ENCODE measurements at places on chromosomes 13 and 19.

- no peak for DNase-seq
Measured at GRCh38 chr19:39356647-39357046, 14.4 kb downstream of the SAMD4B start.

DNA sequence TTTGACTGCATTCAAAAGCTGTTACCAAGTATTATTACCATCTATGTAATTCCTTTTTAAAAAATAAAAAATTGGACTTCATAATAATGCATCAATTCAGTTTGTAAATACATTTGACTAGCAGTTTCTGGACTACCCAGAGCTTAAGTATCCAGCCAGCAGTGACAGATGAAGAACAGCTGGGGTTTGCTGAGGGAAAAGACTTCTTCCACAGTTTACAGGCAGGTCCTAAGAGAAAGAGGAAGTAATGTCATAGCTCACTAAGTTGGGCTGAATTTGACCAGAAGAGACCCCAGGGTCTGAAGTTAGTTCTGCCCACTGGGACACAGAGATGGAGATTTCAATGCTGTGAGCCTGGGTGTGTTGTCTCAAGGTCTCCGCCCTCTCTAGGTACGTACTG, 96.4 kb downstream of the MBNL2 start:
- no peak for DNase-seq

GRCh38 chr13:22126433-22127021, 455.7 kb downstream of the FGF9 start:
- DNase-seq: no peak

DNA sequence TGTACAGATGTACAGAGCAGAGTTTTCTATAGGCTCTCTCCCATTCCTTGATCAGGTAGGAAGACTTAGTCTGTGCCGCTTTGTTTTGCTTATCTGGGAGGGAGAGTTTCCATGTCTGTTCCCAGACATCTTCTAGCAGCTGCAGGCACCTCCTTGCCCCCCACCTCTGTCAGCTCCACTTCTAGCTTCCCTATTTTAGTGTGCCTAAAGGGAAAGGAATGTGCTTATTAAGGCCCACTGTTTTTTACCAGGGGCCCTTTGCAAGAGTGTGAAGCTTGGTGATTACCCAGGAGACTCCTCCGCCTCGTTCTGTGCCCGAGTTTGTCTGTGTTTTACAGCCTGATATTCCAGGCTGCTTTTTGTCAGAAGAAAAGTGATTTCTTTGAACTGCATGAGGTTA, 1984.4 kb downstream of the OLFM4 start:
- DNase-seq: no peak

DNA sequence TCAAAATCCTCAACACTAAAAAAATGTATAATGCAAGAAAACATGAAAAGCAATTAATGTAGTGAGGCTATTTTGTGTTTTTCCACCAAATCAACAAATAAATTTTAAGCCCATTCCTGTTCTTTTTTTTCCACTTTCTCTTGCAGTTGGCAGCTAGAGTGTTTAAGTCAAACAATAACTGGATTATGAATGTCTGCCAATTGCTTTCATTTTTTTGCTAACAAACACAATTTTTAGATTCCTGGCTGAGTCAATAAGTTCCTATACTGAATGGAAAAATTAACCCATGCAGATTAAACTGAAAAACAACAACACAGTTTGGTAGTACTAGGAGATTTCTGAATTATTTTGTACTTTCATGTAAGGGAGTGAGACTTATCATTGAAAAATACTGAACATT, 232.4 kb downstream of the SLITRK5 start:
- no peak for DNase-seq

- no peak for DNase-seq
Measured at GRCh38 chr19:52584736-52585440, 14.8 kb downstream of the ZNF701 start.

DNA sequence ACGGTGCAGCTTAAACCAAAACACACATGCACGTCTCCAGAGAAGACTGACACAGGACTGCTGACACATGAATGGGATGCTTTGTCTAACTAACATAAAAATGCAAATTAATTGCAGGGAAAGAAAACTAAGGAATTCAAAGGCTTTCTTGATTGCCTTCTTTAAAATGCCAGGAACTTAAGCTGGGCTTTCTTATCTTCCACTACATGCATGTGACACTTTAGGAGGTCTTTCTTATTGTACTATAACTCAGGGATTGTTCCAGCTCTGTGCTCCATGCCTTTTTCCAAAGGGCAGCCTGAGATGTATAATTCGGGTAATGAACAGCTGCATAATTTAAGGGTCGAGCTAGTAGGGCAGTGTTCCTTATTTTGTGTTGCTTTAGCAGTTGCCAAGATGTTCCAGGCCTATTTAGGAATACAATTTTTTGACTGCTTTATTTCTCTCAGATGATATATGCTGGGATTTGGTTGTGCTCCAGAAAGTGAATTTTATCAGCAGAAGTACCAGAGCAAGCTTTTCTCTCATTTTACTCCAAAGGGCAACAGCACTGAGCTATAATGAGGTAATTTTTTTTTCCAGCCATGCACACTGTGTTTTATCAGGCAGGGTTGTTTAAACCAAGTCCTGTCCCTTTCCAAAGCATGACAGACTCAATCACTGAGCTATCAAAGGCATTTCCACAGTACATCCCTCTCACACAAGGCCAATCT, 885.2 kb downstream of the PCDH9 start:
- DNase-seq: no peak

- DNase-seq: no peak
Measured at GRCh38 chr19:40799558-40800338, 757 bp downstream of the EGLN2 start.

DNA sequence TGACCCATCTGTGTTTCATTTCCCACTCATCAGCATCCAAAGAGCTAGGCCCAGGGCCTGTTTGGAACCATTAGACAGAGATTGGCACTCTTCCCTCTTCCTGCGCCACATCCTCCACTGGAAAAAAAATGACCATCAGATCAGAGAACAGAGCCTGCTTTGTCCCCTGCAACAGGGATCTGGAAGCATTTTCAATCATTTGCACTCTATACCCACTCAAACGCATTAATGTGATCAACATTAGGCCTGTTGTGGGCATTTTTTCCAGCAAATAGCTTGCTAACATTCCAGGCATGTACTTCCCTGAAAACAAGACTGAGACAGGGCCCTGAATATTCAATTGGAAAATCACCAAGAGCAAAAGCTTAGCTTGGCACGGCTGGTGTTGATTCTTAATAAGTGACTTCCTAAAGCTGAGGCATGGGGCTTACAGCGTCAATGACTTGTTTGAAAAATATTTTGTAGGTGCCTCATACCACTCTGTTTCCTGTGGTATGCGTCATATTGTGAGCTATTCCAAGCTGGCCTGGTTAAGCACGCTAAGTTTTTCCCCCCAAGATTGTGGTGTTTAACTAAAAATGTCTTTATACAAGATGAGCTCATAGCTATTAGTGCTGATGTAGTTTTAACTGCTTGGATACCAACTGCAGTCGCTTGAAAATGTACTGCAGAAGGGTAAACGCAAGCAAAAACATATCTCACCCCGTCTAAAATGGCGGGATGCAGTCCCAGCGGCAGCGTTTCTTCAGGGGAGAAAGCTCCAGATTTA, 404.4 kb downstream of the SPRY2 start:
- no peak for DNase-seq

DNA sequence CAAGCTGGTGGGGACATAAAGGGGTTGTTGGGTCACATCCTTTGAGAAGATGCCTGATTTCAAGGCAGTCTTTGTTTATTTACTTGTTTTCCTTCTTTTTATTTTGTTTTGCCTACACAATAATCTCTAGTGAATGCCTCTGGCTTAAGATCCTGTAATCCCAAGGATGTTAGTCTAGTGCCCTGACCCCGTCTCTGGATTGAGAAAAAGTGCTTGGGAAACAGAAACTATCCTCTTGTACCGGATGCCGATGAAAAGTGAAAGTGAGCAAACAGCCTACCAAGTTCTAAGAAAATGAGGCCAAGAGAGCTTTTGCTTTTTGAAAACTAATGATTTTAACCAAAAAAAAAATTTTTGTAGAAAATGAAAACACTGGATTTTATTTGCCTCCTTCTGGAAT, 42.1 kb upstream of the C1QTNF9 start:
- no peak for DNase-seq

DNA sequence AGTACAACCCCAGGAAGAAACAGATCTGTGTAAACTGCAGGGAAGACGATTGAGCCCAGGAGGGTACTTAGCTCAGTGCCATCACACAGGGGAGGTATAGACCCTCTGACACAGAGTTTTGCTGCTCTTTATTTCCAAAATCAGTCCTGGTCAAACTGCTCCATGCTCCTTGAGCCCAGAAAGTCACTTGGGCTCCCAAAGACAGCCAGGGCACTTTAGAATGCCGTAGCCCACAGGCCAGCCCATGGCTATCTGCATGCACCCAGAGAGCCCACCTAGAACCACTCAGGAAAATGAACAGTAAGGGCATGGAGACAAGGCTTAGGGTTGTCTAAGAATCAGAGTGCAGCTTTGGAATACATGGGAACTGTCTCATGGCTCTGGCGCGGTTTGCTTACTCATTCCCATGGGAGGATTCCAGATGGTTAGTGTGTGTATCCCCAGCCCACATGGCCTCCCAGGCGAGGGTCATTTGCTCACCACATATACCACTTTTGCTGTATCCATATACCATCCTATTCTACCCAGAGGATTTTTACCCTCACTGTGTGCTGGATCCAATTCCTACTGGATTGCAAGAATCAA, 14.7 kb upstream of the PDCD5 start:
- no peak for DNase-seq

DNA sequence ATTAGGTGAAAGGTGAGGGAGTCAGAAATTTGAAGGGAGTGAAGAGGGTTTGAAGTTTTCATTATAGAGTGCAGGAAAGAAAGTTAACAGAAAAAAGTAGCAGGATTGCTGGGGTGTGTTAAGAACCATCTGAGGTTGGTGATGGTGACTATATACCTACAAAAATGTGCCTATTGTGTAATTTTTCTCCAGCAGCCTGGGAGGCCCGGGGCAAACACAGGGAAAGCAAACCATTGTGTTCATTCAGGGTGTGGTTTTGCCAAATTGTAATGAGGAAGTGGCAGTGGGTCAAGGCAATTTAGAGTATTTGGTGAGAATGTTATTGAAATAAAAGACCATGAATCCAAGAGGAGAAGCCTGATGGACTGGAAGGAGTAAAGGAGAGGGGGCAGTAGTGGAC, 8.2 kb upstream of the SUCLA2 start:
- DNase-seq: no peak

- DNase-seq: no peak
Measured at GRCh38 chr19:43286786-43287185, 17.5 kb upstream of the PSG9 start.

DNA sequence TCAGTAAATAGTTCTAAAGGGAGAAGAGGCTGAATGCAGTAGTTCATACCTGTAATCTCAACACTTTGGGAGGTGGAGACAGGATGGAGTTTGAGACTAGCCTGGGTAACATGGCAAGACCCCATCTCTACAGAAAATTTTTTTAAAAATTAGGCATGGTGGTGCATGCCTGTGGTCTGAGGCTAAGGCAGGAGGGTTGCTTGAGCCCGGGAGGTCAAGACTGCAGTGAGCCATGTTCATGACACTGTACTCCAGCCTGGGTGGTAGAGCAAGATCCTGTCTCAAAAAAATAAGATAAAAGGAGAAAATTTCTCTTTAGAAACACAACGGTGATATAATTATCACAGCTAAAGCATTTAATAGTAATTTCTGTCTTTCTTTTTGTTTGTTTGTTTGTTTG, 57.1 kb downstream of the SIPA1L3 start:
- no peak for DNase-seq

DNA sequence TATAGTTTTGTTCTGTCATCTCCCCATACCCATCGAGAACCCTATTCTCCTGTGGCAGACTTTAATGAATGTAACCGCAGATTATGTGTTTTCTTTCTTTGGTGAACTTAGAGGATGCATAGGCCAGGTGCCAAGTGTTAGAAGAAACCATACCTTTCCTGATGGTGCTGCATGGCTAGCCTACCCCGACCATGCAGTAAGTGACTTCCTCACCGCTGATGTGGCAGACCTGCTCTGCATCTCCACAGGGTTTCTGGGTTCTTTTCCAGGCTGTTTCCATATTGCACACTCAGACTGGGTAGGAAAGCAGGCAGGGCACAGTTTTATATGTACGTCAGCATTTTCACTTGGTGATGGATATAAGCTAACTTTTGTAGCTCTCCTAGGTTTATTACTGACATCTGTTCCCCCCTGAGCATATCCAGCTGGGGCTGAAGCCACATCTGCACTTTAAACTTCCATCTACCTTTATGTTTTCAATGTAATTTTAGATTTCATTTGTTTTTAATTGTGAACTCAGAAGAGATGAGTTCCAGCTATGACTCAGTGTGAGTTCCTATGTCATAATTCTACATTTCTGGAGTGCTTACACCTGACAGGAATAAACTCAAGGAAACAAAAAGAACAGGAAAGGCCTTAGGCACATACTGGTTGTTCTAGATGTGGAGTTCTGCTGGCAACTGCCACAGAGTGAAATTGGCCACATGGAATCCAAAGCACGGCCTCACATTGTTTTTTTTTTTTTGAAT, 42.3 kb downstream of the LRCH1 start:
- DNase-seq: no peak

DNA sequence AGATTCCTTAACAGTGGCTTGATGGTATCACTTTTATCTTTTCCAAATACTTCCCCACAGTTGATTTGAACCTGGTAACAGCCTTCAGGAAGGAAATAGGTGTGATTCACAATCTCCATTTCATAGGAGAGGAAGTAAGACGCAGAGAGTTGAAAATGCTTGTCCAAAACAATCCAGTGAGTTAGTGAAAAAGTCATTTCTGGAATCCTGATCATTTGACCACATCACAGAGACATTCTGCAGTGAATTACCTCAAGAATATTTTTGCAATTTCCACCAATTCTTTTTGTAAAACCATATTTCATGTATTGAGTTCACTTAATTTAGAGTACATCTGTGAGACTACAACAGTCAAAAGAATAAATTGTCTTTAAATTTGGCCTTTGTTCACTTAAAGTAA, 292.8 kb downstream of the DCLK1 start:
- DNase-seq: no peak

DNA sequence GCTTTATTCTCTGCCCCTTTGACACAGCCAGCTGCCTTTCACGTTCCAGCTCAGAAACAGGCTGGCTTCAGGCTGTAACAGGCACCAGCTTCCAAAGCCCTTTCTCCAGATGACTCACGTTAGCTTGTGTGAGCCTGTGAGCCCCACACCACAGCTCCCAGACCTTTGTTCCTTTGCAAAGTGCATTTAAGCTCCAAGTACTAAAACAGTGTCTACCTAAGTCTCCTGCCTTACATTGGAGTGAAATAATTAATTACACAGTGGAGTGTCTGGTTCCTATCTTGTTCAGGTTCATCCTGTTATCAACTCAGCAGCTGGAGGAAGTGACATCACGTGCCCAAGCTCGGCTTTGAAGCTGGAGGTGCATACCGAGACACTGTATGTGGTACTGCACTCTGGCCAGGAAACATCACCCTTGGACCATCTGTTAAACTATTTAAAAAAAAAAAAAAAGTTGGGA, 475.8 kb downstream of the FOXO1 start:
- DNase-seq: no peak

DNA sequence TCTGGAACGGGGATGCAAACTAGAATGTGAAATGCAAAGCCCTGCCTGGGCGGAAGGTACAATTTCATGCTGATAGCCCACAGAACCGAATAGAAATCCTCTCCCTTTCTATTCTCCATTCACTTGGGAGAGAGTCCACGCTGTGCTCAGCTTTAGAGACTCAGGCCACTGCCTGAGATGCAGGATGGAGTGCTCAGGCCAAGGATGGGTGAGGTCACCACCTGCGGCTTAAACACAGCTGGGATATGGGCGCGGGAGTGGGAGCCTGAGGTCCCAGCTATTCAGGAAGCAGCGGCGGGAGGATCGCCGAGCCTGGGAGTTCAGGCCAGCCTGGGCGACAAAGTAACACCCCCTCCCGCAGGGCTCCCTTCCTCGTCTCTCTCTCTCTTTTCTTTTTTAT, 446 bp upstream of the ZNF83 start:
- DNase-seq: no peak

Data from NCI-H1417 treated with DMSO at 0.1 percent for 48 hours (cell line).